Foreskin fibroblast (primary cell): ENCODE measurements at places on chromosomes 5 and 9.

- no peak for DNase-seq
Measured at GRCh38 chr9:95450171-95451064, 66.4 kb downstream of the PTCH1 start.

DNA sequence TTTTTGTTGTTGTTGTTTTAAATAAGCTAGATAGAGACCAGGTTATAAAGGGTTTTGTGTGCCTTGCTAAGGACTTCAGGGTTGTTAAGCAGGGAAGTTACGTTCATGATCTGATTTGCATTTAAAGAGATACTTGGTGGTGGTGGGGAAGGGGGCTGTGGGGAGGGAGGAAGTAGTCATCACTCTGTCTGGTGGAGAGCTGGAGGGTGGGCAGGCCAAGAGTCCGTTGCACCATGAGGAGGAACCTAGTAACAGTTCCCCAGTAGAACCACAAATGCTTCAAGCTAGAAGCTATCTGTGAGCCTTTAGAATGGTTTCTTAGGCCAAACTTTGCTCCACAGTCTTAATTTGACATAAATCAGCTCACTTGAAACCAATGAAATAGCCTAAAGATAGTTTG, 18.7 kb upstream of the ROPN1L start:
- no peak for DNase-seq

DNA sequence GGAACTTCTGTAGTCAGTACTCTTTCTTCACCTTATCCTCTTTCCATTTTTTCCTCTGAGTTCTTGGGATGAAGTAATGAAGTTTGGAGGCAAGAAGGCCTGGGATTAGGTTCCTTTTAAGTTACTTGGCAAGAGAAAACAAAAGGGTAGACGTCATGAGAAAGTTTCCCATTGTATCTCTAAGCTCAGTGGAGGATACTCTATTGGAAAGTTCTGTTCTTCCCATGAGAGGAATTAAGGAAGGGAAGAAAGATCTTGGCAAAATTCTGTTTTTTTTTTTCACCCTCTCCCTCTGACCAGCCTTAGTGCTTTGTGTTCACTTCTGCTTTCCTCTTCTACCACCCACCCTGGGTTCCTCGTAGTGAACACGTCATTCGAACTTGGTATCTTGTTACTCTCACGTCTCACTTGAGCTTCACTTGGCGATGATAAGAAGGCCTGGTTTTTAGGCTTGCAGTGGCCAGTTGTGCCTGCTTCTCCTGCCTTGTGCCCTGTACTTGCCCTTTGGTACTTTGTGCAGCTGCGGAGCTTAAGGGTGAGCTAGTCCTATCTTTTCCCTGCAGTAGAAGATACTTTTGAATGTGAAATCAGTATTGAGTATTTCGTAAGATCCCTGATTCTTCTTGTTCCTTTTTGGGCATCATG, 67.0 kb downstream of the ARHGAP26 start:
- no peak for DNase-seq

DNA sequence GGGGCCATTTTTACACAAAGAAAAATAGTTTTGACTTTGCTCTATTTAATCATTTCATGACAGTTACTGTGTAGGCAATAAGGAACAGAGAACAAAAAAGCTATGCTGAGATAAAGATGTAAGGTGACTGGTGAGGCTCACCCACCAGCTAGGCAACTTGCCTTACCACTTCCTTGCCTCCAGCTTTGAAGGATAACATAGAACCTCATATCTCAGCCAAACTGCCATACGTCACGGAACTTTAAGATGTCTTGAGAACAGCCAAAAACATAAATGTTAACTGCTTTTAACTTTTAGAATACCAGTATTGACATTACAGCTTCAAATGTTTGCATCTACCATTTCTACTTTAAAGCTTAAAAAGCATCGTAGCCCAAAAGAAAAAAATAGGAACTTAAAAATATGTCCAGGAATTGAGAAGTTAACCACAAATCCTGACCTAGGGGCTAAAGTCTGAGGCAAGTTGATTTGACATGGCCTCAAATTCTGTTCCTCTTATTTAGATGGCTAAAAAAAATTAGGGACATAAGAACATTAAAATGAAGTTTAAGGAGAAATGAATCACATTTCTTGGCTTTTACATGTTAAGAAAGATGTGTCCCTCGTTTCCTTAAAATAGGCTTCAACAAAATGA, 7.7 kb upstream of the GCNT4 start:
- no peak for DNase-seq

DNA sequence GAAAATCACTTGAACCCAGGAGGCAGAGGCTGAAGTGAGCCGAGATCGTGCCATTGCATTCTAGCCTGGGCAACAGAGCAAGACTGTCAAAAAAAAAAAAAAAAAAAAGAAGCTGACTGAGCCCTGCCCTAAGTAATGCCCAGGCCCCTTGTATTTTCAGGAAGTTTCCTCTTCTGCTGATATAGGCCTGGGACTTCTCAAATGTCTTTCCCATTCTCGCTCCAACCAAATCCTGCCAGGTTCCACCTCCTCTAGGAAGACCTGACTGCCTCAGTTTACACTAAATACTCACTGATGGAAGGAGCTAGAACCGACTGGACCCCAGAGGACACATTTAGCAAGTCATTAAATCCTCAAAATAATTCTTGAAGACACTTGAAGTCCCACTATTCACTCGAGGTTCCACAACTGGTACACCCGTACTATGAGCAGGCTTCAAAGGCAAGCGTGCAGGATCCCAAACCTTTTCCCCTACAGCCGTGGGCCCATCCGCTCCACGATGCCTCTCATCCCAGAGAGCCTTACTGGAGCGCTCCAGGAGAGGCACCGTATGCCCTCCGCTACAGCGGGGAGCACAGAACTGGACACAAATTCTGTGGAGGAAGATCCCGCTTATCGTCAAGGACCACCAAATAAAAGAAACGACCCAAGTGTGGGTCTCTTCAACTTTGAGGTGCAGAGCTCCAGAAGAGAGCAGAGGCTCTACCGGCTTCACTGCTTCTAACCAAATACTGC, 676 bp downstream of the NOL6 start:
- no peak for DNase-seq

- DNase-seq, result no peak
Measured at GRCh38 chr5:91770400-91770799, 387.3 kb upstream of the ARRDC3 start.

- DNase-seq, result no peak
Measured at GRCh38 chr5:6660688-6661087, 27.4 kb downstream of the SRD5A1 start.

GRCh38 chr9:25716220-25716872, 38.1 kb upstream of the TUSC1 start:
- DNase-seq, result no peak

GRCh38 chr5:177336112-177336511, 15.4 kb downstream of the LMAN2 start:
- peak; percentile 63 for DNase-seq

- no peak for DNase-seq
Measured at GRCh38 chr5:158265931-158266700, 407.2 kb upstream of the CLINT1 start.

- no peak for DNase-seq
Measured at GRCh38 chr5:169721771-169722170, 84.7 kb downstream of the DOCK2 start.

DNA sequence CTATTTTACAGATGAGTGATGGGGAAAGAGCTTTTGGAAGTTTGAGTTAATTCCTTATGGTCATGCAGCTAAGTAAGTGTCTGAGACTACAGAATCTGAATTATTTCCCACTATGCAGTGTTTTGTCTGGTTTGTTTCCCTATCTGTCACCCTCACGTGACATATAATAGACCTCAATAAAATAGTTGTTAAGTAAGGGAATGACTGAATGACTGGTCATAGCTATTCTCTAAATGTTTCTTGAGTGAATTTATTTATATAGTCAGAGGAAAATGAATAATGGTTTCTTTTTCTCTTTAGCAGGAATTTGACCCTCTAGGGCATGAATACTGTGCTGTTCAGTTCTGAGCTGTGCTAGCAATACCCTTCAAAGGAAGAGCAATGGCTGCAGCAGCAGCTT, 10.3 kb downstream of the TRIM32 start:
- DNase-seq, result peak; percentile 22

DNA sequence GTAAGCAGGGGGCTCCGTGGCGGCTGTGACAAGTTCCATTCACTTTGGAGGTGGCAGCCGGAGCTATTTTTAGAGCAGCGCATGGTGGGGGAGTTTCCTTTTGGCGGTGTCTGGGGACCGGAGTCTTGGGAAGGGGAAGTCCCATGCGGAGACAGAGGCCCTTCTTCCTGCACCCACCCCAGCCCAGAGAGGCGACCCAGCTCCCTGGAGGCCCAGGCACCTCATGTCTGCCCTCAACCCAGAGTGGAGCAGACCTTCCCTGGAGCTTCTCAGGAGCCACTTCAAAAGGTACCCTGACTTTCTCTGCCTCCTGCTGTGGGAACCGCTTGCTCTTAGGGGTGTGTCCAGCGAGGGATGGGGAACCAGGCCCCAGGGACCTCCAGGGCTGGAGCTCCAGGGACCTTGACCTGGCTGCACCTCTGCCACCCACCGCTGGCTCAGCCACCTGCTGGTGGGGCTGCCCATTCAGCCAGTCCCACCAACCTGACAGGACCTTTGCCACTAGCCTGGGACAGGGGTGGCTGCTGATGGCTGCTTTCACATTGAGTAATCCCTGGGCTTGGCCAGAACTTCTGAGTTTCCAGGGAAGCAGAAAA, 34.1 kb downstream of the NEK6 start:
- peak; percentile 33 for DNase-seq

DNA sequence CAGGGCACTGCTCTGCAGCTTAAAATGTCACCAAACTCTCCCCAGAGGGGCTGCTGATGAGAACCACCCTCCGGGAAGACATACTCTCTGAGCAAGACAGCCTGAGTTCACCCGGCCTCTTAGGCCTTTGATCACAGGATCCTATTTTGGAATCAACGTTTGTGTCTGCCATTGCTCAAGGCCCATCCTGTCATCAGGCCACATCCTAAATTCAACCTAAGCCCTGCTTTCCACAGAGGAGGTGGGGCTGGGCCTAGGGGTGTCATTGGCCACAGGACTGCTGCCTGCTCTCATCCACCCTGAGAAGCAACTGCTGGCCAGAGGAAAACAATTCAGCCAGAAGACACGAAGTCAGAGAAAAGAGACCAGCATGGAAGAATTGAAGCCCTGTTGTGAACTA, 351.1 kb upstream of the IRX2 start:
- DNase-seq, result no peak

- DNase-seq, result peak; percentile 34
Measured at GRCh38 chr5:78920604-78921003, 64.5 kb downstream of the ARSB start.

DNA sequence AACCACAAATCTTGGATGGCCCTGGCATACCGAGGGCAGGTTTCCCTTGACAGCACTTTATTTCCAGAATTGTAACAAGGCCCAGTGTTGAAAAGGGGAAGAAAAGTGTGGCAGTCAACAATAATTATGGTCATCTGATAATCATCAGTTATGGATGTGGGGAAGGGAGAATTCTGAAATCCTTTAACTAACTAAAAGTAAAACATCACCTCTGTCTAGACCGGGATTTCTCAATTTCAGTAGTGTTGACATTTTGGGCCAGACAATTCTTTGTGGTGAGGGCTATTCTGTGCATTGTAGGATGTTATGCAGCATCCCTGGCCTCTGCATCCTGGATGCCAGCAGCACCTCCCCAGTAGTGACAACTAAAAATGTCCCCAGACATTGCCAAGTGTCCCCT, 140.4 kb downstream of the PSAT1 start:
- no peak for DNase-seq

- DNase-seq, result peak; percentile 72
Measured at GRCh38 chr9:116592970-116593369, 94.1 kb upstream of the TRIM32 start.

GRCh38 chr9:117691367-117691766, 12.8 kb upstream of the TLR4 start:
- DNase-seq, result peak; percentile 42

DNA sequence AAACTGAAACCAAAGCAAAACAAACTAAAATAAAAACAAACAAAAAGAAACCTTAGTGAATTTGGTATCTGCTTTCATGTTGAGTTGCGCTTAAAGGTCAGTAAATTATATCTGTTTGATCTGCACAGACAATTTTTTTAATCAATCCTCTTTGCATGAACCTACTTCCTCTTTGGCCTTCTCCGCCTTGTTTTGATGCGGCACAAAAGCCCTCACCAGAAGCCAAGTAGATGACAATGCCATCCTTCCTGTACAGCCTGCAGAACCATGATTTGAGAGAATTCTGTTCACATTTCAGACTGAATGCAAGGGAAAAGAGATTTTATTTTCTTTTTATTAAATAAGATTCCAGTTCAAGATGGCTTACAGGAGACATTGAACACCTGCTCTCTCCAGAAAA, 473.6 kb upstream of the FTMT start:
- DNase-seq, result no peak

- DNase-seq, result no peak
Measured at GRCh38 chr9:98593354-98594253, 115.1 kb downstream of the GABBR2 start.

- DNase-seq, result no peak
Measured at GRCh38 chr5:9533096-9533495, 12.8 kb downstream of the SEMA5A start.

DNA sequence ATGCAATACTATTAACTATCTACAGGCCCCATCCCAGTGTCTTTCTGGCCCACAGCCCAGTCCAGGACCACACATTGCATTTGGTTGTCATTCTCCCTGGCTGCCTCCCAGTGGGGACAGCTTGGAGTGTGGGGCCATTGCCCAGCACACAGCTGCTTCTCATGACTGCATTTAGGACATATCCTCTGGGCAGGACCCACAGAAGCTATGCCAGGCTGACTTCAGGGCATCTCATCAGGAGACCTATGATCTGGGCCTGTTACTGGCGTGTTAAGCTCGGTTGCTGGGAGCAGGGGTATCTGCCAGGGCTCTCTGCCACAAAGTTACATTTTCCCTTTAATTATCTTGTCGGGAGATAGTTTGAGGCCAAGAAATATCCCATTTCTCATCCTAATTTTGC, 32.1 kb upstream of the CLPTM1L start:
- DNase-seq, result no peak

- peak; percentile 82 for DNase-seq
Measured at GRCh38 chr9:76458903-76459693, at the start of gene GCNT1. Gene GCNT1 (plus strand): TSS chr9:76459182. CDS start chr9:76502382, 43,200 bp downstream.

GRCh38 chr9:3525096-3525835, 535 bp downstream of the RFX3 start:
- peak; percentile 34 for DNase-seq

GRCh38 chr5:58497921-58498320, 6.7 kb downstream of the GAPT start:
- DNase-seq, result no peak

- DNase-seq, result peak; percentile 21
Measured at GRCh38 chr9:16278326-16278999, 592.0 kb downstream of the BNC2 start.

- no peak for DNase-seq
Measured at GRCh38 chr5:101346906-101347305, 443.8 kb upstream of the ST8SIA4 start.

GRCh38 chr9:134789168-134789567, 91.4 kb upstream of the FCN2 start:
- DNase-seq, result no peak

DNA sequence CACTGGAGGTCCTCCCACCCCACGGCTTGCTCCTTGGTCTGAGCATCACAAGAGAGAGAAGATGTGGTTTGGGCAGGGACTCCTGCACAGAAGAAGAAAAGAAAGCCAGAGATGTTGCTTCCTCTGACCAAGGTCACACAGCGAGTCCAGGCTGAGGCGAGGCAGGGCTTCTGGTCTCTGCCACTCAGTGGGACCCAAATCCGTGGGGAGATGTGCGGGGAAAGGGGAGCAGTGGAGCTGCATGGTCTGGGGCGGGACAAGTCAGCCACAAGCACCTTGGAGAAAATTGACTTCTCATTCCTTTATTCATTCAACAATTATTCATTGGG, 150.9 kb downstream of the C9orf50 start:
- no peak for DNase-seq

- DNase-seq, result no peak
Measured at GRCh38 chr9:84447305-84447704, 106.7 kb upstream of the SLC28A3 start.
